Right ventricle myocardium inferior (tissue), 1 donor: ENCODE measurements at places on chromosomes 6 and 20.

GRCh38 chr20:15317546-15318232, 980.3 kb upstream of the FLRT3 start:
- DNase-seq = no peak

DNA sequence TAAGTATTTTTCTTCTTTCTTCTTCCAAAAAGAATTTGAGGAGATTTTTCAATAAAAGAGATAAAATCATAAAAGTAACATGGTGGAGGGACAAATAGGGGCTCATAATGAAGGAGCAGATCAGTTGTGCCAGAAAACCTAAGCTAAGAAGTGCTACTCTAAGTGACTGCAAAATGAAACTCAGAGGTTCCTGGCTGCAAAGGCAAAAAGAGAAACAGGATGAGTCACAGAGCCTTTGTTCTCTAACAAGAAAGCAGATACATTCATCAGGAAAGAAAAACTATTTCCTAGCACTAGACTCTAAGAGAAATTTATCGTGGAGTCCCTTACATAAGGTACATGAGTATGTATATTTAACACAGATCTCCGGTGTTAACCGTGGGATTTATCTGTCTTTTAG, 49.8 kb downstream of the TSHZ2 start:
- DNase-seq = no peak

GRCh38 chr20:48921883-48922820, 641 bp downstream of the ARFGEF2 start:
- DNase-seq = no peak

DNA sequence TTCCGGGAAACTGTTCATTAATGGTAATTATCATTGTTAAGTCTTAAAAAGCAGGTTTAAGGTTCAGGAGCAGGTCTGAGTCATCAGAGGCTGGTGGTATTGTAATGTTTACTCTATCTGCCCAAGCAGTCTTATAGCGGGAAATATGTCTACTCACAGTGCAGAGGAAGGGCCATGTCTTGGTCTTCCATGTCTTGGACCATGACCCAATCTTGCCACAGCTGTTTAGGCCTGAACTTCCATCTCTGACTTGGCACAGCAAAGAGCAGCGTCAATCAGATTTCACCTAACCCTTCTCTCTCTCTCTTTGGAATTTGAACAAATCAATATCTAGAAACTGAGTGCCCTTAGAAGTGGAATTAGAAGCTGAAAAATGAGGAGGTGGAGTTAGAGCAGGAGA, 25.8 kb downstream of the SLC2A12 start:
- DNase-seq = no peak

DNA sequence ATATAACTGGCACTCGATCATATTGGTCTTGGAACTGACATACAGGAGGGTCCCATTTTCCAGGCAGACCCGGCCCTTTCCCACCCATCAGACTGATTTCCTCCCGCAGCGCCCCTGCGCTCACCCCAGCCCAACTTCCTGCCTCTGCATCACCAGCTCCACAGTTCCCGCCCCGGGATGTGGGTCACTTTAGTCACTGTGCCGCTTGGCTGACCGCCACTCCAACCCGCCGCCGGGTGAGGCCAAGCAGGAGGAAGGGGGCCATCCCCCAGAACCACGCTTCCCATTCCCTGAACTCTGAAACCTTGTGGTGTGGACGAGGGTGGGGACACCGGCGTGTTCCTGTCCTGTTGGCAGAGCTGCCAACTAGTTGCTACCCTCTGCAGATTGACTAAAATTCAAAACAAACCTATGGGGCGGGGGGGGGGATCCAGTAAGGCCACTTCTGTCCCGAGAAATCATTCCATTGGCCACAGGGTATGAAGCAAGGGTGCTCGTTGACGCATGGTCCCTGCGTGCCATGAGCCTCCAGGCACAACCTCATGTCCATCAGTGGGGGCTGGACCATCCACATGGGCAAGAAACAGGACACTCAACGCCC, 12.3 kb downstream of the TGM2 start:
- peak; percentile 92 for DNase-seq

GRCh38 chr6:114419175-114419574, 76.4 kb upstream of the HS3ST5 start:
- DNase-seq = no peak

- DNase-seq = no peak
Measured at GRCh38 chr20:57773059-57773815, 63.4 kb upstream of the PMEPA1 start.

DNA sequence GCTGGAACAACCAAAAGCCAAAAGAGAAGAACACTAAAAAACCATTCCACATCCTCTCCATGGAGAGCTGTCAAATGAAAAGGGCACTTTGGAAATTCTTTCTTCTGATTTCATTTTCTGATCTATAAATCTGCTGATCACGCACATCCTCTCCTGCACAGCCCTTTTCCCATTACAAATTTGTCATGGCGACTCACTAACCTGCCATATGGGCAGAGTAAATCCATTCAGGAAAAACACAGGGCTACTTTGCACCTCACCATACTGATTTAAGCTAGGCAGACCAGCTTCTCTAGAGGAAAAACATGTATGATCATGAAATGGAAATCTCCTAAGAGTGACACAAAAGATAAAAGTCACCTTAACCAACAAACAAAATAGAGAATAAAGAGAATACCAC, 26.0 kb downstream of the TOMM6 start:
- DNase-seq = no peak

GRCh38 chr6:14682812-14683211, 563.1 kb upstream of the JARID2 start:
- DNase-seq = no peak

DNA sequence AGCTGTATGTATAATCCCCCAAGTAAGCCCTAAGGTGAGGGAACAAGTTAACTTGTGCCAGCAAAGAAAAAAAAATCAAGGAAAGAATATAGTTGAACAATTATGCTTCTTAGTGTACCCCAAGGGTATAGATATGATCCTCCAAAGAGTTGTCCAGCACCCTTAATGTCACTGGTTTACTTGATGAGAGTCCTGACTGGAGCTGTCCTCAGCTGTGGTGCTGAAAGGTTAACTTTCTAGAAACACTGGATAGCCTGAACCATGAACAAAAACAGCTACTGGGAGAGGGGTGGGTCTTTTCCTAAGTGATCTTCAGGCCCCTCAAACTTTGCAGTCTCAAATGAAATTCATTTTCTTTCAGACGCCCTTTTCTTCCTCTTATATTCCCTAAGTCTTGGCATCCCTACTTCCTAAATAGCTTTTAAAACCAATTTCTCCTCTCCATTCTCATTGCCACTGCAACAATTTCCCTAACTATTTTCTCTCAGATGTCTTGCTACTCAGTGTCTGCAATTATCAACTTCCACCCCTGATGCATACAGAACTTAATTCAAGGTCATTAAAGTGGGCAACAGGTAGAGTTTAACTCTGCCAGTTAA, 83.5 kb upstream of the PROKR2 start:
- DNase-seq = no peak

DNA sequence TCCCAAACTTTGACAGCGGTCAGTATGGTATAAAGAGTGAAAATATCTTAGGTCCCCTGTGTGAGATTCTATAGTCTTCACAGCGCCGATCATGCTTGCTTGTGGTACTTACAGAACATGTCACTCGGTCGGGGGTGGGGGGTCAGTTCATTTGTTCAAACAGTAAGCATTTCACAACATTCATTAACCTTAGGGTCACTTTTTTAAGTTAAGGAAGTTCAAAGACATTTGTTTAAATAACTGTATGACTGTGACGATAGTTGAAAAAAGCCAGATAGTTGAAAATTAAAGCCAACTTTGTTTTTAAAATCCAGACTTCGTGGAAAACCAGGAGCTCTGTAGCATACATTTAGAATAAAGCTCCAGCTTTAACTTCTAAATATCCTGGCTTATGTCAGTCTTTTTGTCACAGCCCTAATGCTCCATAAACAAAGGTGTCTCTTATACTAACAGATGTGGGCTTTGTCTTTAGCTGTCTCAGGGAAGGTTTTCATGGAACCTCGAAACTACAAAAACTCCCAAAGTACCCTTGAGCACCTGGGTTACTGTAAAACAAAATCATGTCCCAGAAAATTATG, 57.9 kb upstream of the PHACTR2 start:
- DNase-seq = no peak

DNA sequence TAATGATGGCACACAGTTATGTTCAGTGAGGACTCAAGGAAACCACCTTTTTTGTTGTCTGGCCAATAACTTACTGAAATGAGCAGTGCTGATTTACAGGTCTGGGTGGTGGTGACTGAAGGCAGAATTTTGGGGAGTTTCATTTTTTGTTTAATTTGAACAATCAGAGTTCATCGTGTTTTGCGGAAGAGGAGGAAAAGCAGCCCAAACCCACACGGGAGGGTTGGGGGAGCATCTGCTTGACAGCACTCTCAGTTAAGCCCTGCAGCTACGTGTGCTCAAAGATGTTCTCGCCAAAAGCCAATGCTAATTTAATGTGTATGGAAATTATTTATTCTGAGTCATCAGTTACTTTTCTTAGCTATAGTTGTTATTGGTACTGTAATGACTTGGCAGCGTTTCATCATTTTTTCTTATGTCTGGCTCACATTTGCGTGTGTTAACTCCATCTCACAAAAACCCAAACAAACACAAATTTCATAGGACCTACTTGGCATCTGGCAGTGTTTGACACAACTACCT, 89.2 kb downstream of the UST start:
- DNase-seq = peak; percentile 32

DNA sequence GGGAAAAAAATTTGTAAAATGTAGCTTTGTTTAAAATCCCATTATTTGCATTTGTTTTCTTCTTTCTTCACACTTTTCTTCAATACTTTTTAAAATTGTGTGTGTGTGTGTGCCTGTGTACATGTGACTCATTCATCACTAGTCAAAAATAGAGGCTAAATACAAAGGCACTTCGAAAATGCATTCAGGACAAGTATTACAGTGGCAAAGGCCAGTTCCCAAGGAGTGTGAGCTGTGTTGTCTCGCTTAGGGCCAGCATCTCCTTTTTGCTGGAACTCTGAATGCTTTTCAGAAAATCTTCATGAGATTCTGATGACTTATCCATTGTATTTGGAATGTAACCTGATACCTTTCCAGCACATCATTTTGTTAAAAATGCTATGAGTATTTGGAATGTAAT, 288.5 kb upstream of the CNR1 start:
- DNase-seq = no peak

- DNase-seq = no peak
Measured at GRCh38 chr6:160365117-160365516, 16.9 kb downstream of the SLC22A3 start.

DNA sequence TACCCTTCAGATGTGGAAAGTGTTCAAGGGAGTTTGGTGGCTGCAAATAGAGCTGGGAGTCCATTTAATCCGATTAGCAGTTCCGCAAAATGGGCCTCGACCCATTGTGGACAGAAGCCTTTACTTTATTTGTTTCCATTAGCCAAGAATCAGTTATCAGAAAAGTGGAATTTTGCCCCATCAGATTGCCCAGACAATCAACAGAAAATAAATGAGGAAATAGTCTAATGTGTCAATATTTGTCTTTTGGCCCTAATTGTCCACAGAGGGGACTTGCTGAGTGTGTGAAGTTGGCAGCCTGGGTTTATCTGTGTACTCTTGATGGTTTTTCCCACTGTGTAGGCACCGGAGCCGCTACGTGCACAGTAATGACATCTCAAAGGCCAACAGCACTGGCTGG, 134.3 kb downstream of the LINC00237 start:
- DNase-seq = no peak

GRCh38 chr20:152131-152530, 5.1 kb upstream of the DEFB127 start:
- DNase-seq = no peak

- DNase-seq = no peak
Measured at GRCh38 chr6:85417336-85417735, 32.5 kb upstream of the NT5E start.

DNA sequence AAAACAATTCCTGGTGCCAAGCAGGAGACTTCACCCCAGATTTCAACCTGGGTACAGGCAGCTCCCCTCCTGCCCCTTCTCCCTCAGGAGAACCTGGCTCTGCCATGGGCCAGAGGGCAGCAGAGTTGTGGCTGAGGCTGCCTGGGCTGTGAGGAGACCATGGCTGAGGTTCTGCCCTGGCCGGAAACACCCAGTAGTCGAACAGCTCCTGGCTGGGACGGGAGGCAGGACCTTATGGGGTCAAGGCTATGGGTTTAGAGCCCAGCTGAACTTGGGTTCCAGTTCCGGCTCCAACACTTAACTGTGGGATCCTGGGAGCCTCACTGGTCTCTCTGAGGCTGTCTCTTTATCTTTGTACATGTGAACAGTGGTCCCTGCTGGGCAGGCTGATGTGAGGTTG, 8.5 kb downstream of the C6orf132 start:
- DNase-seq = peak; percentile 1

GRCh38 chr6:120348926-120349325, 985.4 kb downstream of the TBC1D32 start:
- DNase-seq = no peak

DNA sequence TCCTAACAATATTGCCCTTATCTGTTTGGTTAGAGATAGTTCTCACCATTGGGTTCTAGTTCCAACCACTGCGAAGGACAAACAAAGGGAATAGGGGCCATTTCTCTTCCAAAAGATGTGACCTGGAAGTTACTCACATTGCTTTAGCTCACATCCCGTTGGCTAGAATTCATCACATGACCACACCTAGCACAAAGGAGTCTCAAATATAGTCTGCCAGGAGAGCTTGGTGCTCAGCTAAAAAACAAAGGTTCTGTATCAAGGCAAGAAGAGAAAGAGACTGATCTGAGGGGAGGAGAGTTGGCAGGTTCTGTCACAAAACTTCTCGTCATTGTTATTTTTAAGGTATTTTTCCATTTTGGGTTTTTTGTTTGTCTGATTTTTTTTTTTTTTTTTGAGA, 69.8 kb upstream of the GNRH2 start:
- DNase-seq = no peak
